ENCODE measurements at places on chromosomes 11 and 22. TPM values are rescaled to one million over a fixed set of nuclear protein-coding genes. Genes with fewer than 3 reads are reported as not detected.
A peak's percentile ranks its signal among the peaks of the same experiment; 100 is the strongest.

Gene CCDC73
- polyA plus RNA-seq = not detected

Gene RAD9A
- polyA plus RNA-seq = 3.2 TPM

- no peak for DNase-seq
Observed at GRCh38 chr11:14386895-14387480, 28.0 kb upstream of the RRAS2 start.

- DNase-seq = no peak
Observed at GRCh38 chr11:104221455-104221854, 57.5 kb upstream of the PDGFD start.

GRCh38 chr22:34847072-34847471 lies 218.9 kb upstream of the ISX start:
- DNase-seq = no peak

Gene POU2F3
- polyA plus RNA-seq = 0.05 TPM

DNA sequence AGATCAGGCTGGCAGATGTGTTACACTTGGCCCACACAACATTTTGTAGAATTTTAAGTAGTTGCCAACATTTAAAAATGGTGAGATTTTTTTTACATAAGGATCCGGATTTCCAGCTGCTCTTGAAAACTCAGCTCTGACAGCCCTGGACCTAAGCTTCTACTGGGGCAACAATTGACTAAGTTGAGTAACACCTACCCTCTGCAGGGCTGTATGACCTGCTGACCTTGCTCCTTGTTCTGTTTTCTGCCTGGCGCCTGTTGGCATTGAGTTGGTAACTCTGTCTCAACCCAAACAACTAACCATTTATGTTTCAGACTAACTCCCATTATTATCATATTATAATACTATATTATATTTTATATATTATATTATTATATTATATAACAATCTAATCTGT lies 21.1 kb upstream of the LRRC55 start:
- no peak for DNase-seq

- no peak for DNase-seq
Observed at GRCh38 chr22:30004101-30004500, 76.2 kb upstream of the HORMAD2 start.

Gene KCNE3
- polyA plus RNA-seq = 1.0 TPM

- DNase-seq = no peak
Observed at GRCh38 chr11:1922481-1923081, 3.1 kb downstream of the TNNT3 start.

Gene FOLR3
- 0.25 TPM for polyA plus RNA-seq

Gene POU2AF2
- polyA plus RNA-seq = not detected

DNA sequence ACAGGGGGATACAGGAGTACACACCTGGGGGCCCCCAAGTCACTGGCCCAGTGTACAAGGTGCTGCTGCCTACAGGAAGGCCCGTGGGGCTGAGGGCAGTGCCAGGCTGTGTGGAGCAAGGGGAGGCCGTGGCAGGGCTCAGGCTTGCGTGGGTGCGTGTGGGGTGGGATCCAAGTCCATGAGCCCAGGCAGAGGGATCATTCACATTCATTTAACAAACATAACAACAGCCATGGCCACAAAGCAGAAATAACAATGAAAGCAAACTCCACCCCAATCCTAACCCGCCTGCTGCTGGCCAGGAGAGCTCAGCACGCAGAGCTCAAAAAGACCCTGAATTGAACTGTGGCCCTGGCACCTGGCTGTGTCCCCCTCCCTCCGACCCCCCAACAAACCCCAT lies 17.0 kb upstream of the SCGB1A1 start:
- DNase-seq = no peak

GRCh38 chr22:24200619-24201212 lies 19.4 kb downstream of the SUSD2 start:
- no peak for DNase-seq

Gene ASCL2
- polyA plus RNA-seq = not detected

DNA sequence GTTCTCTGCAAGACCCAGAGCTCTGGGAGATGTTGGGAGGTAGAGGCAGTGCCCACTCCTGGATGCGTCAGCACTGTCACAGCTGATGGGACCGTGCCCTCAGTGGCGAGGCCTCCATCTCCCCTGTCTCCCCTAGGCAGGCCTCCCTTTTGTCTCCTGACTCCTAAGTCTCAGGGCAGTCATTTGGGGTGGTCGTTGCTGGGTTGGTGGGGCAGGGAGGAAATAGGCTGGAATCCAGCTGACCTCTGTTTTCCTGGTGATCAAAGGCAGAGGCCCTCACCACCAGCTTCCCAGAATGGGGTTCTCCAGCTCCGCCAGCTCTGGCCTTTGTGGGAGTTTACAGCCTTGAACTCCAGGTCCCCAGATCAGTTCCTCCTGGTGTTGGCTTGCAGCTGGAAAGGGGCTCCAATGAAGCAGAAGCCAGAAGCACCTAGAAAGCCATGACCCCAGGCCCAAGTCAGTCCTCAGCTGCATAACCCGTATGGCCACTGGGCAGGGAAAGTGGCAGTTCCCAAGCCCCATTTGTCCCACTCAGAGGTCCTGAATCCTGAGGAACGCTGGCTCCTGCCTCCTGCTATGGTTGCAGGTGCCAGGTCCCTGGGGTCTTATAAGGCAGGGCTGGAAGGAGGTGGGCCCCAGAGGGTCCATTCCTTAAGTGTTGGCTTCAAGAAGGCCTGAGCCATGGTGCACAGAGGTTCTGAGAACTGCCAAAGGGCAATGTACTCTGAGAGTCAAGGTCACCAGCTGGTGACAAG lies 7.3 kb upstream of the FXYD2 start:
- DNase-seq = no peak

- no peak for DNase-seq
Observed at GRCh38 chr11:86696451-86696850, 24.0 kb upstream of the ME3 start.

Gene SLC6A5
- polyA plus RNA-seq = not detected

- DNase-seq = no peak
Observed at GRCh38 chr22:40462195-40462984, 92.0 kb downstream of the SGSM3 start.

GRCh38 chr11:102267609-102268008 lies 49.7 kb upstream of the BIRC3 start:
- no peak for DNase-seq

GRCh38 chr11:27926486-27926885 lies 181.5 kb downstream of the KIF18A start:
- DNase-seq = no peak

Gene UBQLNL
- 0.42 TPM for polyA plus RNA-seq

GRCh38 chr11:115653076-115653475 lies 148.9 kb upstream of the CADM1 start:
- no peak for DNase-seq

Gene KCNK4
- polyA plus RNA-seq = not detected

DNA sequence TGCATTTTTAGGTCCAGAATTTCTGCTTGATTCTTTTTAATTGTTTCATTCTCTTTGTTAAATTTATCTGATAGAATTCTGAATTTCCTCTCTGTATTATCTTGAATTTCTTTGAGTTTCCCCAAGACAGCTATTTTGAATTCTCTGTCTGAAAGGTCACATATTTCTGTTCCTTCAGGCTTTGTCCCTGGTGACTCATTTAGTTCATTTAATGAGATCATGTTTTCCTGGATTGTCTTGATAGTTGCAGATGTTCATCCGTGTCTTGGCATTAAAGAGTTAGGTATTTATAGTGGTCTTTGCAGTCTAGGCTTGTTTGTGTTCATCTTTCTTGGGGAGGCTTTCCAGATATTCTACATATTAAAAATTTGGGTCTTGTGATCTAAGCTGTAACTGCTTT lies 694.8 kb upstream of the CCDC179 start:
- DNase-seq = no peak

DNA sequence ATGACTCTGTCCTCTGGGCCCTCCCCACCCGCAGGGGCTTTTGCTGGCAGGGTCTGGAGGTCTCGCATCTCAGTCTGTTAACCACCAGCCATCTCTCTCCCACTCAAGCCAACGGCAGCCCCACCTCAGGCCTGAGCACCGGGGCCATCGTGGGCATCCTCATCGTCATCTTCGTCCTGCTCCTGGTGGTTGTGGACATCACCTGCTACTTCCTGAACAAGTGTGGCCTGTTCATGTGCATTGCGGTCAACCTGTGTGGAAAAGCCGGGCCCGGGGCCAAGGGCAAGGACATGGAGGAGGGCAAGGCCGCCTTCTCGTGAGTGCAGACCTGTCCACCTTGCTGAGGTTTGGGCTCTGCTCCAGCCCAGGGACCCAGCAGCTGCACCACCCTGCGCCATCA lies 44.3 kb upstream of the TTC12 start:
- DNase-seq = no peak

DNA sequence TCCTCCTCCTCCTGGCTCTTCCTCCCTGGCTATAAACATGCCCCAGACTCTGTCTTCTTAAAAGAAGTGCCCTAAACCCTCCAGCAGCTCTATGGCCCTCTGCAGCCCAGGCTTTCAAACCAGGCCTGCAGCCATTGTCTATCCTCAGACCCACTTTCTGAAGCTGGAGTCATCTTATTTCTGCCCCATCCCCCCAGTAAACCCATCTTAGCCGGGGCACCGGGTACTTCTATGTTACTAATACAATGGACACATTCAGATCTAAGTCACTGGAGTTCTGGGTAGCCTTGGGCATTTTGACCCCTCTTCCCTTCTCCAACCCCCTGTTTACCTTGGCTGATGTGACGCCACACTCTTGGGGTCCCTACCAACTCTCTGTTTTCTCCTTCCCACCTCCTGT lies 29.7 kb upstream of the CACNG2 start:
- no peak for DNase-seq

Gene CAPN5
- 22.8 TPM for polyA plus RNA-seq

DNA sequence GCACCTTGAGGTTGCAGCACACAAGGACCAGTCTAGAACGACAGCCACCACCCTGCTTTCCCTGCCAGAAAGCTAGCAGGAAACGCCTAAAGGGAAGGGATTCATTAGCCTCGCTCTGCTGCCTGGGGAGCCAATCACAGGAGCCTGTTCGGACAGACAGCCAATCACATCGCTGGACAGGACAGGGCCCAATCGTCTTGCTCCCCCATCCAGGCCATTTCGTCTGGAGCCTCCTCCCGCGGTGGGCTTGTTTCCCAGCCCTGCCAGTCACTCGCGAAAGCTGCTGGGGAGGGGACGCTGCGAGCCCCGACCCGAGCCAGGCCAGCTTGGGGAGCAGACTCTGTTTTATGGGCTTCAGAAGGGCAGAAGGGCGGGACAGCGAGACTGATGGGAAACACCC lies 79.8 kb upstream of the NCAM1 start:
- no peak for DNase-seq

DNA sequence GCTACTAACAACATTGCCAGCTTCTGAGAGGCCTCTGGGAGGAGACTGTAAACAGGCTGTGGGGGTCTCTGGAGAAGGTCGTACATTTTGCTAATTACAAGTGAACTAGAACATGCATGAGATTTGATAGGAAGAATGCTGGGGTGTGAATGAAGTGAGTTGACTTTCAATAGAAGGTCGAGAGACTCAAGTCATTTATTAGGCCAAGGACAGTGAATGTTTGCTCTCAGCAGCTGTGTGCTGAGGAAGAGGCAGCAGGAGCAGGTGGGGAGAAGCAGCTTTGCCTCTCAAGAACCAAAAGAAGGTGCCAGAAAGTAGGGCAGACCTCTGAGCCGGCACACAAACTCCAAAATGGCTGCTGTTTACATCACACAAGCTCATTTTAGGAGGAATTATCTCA lies 91.7 kb downstream of the PIWIL4 start:
- no peak for DNase-seq

DNA sequence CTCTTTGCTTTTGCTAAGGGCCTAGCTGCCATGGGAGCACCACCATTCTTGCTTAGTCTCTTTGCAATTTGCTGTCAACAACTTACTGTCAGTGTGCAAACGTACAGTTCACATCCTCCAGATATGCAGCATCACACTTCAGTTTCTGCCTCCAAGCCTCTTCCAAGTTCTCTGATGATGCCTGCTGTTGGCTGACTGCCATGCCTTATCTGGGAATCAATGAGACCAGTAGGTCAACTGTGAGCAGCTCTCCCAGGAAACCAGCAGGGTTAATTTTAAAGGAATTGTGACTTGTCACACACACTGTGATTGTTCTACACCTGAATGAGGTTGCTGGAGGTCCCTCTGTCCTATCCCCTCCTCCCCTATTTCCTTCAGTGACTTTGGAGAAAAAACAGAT lies 56.0 kb downstream of the COPB1 start:
- no peak for DNase-seq

GRCh38 chr11:118095493-118095892 lies 8.7 kb upstream of the SMIM35 start:
- no peak for DNase-seq

DNA sequence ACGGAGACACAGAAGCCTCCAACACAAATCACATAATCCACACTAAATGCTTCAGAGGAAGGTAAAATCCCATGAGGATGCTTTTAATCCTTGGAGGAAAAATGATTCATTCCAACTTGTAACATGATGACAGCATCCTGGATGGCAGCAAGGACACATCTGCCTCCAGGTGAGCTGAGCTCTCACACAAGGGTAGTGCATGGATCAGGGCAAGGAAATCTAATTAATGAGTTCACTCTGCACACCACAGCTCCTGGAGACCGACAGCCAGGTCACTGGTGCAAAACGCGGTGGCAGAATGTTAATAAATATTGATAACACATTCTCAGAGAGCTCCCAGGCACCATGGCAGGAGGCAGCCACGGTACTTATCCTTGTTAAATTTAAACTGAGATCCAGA lies 40.3 kb upstream of the CYP2D6 start:
- no peak for DNase-seq

Gene E2F8
- 0.98 TPM for polyA plus RNA-seq

Gene RASSF7
- 2.5 TPM for polyA plus RNA-seq

- DNase-seq = no peak
Observed at GRCh38 chr11:70001246-70001645, 76.9 kb upstream of the ANO1 start.

- DNase-seq = peak; percentile 27
Observed at GRCh38 chr11:85791409-85791990, 19.4 kb downstream of the SYTL2 start.

GRCh38 chr11:1864831-1865665 lies 12.2 kb downstream of the LSP1 start:
- DNase-seq = no peak

- DNase-seq = no peak
Observed at GRCh38 chr11:12187399-12187798, 77.0 kb downstream of the MICAL2 start.

- no peak for DNase-seq
Observed at GRCh38 chr11:79428406-79428805, 12.4 kb downstream of the TENM4 start.

- DNase-seq = no peak
Observed at GRCh38 chr11:11152877-11153276, 200.2 kb downstream of the CSNK2A3 start.

- DNase-seq = no peak
Observed at GRCh38 chr22:45551310-45552016, 48.8 kb downstream of the FBLN1 start.

Gene ZC3H12C
- 9.3 TPM for polyA plus RNA-seq

Gene MUC15
- polyA plus RNA-seq = not detected

GRCh38 chr11:120651396-120651795 lies 139.8 kb downstream of the GRIK4 start:
- DNase-seq = no peak

GRCh38 chr11:35373284-35373933 lies 45.9 kb downstream of the SLC1A2 start:
- no peak for DNase-seq

DNA sequence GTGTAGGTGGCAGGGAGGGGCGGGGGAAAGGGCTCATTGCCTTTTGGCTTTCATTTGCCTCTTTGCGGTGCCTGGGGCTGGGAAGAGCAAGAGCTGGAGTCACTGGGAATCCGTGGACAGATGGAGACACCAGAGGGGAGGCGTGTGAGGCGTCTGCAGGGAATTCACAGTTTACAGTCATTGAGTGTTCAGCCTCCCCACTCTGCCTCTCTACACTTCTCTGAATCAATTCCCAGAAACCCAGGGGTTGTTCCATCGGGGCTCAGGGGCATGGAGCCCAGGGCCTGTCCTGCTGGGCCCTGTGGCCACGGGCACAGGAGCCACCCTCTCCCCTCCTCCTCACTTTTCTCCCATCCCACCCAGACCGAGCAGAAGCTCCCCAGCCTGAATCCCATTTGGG lies 160.5 kb upstream of the NAV2 start:
- no peak for DNase-seq

Measured in AG04450 (cell line).